Activated CD8-positive, alpha-beta memory T cell treated with anti-CD3 and anti-CD28 coated beads for 48 hours (primary cell): ENCODE measurements at places on chromosomes 11 and 22.
A peak's percentile ranks its signal among the peaks of the same experiment; 100 is the strongest.

- no peak for DNase-seq
Observed at GRCh38 chr22:28819253-28820096, 19.1 kb upstream of the XBP1 start.

DNA sequence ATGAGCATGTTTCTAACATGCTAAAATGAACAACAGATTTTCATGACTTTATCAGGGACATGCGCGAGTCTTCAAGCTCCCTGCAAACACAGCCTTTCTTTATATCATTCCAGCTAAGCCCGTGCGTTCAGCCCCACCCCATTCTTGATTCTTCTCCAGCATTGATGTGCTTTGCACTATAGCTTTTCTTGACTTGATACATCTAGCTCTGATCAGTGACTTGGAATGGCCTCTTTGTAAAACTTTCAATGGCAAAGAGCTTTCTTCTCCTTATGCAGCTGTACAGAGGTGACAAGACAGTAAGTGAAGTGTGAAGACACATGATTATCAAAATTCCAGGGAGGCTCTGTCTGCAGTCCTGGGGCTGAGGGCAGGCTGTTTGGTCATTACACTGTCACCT is 561.0 kb downstream of the OPCML start:
- no peak for DNase-seq

DNA sequence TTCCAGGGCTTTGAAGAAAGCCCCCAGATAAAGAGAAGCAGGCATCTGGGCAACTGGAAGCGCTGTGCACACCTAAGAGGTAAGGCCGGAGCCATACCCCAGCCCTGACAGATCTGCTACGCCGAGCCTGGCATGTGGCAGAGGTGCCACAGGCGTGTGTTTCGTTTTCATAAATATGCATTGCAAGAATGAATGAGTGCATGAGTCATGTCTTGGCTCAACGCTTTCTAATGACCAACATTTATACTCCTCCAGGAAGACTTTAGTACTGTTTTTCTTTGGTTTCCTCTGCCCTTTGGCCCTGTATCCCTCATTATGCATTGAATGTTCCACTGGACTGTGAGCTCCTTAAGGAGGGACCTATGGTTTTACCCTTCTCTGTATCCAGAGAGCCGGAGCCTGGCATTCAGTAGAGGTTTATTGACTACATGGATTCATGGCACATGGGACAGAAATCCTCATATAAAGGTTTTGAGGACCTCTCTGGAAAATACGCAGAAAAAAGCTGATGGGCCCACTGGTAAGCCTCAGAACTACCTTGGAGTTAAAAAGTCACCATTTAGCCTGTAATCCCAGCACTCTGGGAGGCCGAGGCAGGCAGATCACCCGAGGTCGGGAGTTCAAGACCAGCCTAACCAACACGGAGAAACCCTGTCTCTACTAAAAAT is 38.9 kb upstream of the CSNK2A3 start:
- DNase-seq, result no peak

DNA sequence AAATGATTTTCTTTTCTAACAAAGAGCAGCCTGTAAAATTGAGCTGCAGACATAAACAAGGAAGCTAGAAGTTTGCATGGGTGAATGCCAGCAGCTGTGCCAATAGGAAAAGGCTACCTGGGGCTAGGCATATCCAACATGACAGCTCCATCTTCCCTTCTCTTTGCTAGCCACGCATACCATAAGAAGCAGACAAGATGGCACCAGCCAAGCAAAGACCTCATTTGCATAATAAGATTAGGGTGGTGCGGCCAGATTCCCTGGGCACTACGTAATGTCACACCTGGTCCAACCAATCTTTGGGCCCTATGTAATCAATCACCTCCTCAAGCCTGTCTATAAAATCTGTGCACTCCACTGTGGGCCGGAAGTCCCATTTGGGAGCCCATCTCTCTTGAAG is 108.3 kb downstream of the SWAP70 start:
- DNase-seq, result no peak

DNA sequence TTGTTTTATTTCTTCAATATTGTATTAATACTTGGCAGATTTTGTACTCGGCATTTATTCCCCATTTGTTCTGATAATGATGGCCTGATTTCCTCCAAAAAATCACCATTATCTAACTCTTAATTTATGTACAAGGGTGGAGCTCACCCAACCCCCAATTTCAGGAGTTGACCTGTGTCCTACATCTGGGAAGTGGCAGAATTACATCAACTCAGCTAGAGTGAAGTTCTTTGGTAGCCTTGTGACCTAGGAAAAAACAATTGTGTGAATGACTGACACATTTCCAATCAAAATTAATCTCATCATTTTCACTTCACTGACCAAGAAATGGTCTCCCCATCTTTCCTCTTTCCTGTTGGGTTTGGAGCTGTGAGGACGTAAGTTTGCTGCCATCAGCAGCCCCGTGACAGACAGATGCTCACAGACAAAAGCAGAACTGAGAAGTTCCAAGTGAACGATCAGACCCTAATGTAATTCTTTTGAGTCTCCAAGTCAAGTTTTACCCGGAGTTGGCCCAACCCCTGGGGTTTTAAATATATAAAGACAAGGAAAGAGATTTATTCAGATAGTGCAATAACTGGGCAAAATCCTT is 16.6 kb upstream of the MS4A6E start:
- DNase-seq, result no peak

- DNase-seq, result no peak
Observed at GRCh38 chr11:68574308-68574707, 110.0 kb upstream of the GAL start.

- DNase-seq, result no peak
Observed at GRCh38 chr11:86688398-86689179, 16.2 kb upstream of the ME3 start.

GRCh38 chr22:42645938-42646568 is 3.1 kb downstream of the CYB5R3 start:
- no peak for DNase-seq

DNA sequence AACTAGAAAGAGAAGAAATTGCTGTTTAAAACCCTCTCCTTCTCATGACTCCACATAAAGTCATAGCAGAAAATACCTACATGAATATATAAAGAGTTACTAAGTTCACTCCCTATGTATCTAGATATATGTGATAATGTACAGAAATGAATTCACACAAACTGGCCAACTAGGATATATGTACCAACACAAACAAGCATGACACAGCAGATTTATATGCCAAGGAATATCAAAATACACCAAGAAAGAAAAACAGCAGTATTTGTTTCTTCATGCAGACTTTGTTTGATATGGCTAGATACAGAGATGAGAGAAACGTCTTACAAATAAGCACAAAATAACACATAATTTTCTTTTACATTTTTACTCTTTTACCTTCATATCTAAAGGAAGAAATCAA is 1.8 kb downstream of the OR51G1 start:
- no peak for DNase-seq

GRCh38 chr22:38451404-38451803 is 3.6 kb downstream of the KCNJ4 start:
- no peak for DNase-seq

DNA sequence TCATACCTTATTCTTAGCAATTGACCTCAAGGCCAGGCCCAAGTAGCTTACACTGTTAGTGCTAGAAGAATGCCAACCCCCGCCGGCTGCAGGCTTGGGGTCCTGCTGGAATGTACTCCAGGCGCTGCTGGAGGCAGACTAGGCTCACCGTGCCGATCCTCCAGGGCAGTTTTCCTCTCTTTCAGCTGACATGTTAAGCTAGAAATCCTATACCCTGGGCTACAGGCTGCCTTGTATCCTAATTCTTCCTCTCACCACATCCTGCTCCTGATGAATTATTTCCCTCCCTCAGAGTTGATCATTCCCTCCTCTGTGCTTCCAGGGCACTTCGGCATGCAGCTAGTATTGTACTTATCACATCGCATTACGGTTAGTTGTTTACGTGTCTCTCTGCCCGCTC is 3.4 kb downstream of the SPTBN2 start:
- no peak for DNase-seq

- DNase-seq, result no peak
Observed at GRCh38 chr11:7520011-7520942, 6.5 kb downstream of the PPFIBP2 start.

DNA sequence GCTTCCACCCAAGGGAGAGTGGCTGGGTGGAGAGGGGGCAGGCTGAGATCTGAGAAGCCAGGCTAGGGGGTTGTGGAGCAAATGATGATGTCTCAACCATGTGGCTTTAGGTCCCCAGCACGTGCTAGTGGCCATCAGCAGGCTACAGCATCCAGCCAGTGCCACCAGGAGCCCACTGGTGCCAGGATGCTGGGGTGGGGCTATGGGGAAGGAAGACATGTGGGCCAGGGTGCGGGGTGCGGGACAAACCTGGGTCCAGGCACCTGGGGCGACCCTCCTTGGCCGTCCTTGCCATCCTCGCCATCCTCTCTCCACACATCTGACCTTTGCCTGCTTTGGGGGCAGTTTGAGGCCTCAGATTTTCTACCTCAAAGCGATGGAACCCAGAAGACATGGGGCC is 104.3 kb downstream of the KCNQ1 start:
- DNase-seq, result no peak

DNA sequence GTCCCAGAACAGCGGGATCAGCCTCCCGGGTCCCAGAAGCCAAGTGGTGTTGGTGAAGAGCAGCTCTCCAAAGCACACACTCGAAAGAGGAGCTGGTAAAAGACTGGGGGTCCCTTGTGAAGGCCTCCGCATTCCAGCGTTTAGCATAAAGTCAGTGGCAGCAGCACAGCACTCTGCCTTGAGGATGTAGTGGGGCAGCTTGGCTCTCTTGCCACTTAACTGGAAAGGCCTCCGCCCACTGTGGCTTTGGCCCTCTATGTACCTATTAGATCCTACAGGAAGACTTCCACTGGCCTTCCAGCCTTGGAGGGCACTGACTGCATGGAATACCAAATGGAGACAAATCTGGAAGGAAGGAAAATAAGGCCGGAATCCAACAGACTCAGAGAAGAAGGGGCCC is 1455.3 kb downstream of the BRD1 start:
- DNase-seq, result no peak

GRCh38 chr22:39994041-39994565 is 651 bp upstream of the FAM83F start:
- DNase-seq, result no peak

GRCh38 chr11:63635762-63636465 is 21.7 kb upstream of the PLAAT3 start:
- DNase-seq, result peak; percentile 36

DNA sequence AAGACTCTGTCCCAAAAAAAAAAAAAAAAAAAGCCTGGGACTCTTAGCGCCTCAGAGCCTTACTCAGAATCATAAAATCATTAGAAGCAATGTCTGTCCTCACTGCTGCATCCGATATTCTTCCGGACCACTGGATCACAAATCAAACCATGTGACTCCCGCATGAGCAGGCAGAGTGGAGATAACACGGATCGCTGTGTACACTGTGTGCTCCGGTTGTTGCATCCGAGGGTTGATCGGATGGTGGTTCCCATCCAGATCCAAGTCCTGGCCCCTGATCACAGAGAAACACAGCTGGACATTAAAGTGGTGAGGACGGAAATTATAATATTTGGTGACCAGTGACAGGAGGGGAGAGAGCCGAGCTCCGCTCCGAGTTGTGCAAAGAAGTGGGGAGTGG is 9.7 kb upstream of the TXNRD2 start:
- no peak for DNase-seq

DNA sequence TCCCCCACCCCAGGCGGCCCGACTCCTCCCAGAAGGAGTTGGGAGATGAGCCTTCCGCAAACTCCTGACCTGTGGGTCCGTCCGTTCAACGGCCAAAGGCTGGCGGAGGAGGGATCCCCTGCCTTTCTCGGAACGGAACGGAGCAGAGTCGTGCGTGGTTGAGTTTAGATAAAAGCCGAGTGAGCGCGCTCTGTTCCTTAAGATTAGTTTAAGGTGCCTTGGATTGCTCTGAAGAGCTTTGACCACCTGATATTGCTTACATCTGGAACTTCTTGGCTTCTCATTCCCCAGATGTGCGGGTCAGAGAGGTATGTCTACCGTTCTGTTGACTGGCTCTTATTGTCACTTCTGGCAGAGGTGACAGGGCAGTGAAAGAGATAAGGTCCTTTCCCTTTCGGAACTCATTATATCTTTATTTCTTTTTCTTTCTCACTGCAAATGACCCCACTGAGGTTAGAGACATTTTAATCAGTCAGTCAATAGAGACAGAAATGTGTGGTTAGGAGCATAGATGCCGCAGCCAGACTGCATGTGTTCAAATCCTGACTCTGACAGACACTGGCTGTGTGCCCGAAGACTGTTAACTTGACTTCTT is at the start of gene TRIM6:
Gene TRIM6, plus strand, starts transcription at position 31 of the 595 bp plus-strand sequence. Its CDS starts 261 bp downstream, at position 292.
- no peak for DNase-seq

GRCh38 chr11:61793083-61793828 is 545 bp downstream of the FEN1 start:
- DNase-seq, result no peak

GRCh38 chr11:100208207-100208606 is 478.9 kb upstream of the ARHGAP42 start:
- no peak for DNase-seq

DNA sequence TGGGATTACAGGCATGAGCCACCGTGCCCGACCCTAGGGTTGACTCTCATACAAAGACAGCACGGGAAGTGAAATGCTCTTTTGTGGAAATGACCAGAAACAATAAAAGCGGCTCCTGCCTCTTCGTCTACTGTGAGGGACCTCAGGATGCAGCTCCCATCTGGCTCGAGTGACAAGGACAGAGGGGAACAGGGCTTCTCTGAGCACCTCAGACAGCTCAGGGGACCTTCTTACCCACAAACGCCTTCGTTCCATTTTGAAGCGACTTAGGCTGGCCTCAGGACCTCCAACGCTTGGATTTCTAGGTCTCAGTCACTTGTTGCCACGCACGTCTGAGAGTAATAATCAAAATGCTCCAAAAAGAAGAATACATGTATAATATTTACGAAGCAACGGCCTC is 2.5 kb downstream of the PRAME start:
- no peak for DNase-seq

GRCh38 chr11:128574576-128575011 is 12.8 kb downstream of the ETS1 start:
- DNase-seq, result no peak

DNA sequence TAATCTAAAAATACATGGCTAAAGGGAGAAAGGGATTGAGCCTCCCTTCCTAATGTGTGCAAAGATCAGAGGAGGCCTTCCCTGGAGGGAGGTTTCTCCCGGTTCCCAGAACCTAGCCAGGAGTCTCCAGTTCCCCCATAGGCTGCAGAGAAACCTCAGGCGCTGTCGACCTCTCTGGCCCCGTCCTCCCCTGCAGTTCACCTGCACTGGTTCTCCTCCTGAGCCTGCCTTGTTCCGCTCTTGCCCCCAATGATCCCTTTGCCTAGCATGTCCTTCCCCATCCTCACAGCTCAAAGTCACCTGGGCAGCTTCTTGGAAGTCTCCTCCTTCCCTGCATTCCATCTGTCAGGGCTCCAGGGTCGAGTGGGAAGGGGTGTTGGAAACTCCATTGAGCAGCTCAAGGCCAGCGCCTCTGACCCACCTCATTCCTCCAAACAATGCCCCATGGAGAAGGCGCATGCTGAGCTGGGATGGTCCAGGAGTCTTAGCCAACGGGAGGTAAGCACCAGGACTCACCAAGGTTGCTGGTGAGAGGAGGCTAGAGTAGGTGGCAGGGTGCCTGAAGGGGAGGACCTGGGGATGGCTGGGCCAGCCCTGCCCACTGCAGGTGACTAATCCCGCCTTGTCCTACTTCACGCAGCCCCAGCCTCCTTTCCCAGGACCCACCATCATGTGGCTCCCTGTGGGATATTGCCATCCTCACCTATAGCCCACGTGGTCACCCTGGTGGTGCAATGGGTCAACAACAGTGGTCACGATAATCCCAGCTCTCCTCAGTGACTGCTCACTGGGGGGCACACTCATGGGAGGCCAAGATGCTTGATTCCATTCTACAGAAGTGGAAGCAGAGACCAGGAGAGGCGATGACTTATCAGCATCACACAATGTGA is 15.4 kb downstream of the RSPH14 start:
- no peak for DNase-seq
